ENCODE measurements at places on chromosomes 3 and 15.

GRCh38 chr15:22831473-22831872 is 7.0 kb upstream of the NIPA2 start:
- DNase-seq, result no peak

GRCh38 chr15:75551091-75551490 is 28.0 kb downstream of the PTPN9 start:
- no peak for DNase-seq

- DNase-seq, result no peak
These were observed 701 bp downstream of the OSBPL11 start for GRCh38 chr3:125594581-125595011.

- DNase-seq, result no peak
These were observed 11.8 kb upstream of the MYO1E start for GRCh38 chr15:59384507-59384906.

GRCh38 chr15:74234598-74234875 is 1.6 kb upstream of the CCDC33 start:
- DNase-seq, result no peak

DNA sequence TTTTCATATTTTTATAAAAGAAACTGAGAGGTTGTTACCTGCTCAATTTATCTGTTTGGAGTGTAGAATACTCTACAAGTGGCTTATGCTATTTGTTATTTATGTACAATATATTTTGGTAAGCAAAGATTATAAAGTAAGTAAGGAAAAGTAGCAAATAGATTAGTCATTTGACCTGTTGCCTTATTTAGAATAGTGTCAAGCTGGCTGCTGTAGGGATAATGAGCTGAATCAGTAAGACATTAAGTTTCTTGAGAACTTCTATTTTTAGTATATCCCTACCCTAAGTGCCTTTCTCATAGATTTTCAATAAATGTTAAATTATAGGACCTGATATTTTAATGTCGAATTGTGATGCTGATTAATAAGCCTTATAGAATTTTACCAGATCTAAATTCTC is 37.2 kb downstream of the ECT2 start:
- no peak for DNase-seq

DNA sequence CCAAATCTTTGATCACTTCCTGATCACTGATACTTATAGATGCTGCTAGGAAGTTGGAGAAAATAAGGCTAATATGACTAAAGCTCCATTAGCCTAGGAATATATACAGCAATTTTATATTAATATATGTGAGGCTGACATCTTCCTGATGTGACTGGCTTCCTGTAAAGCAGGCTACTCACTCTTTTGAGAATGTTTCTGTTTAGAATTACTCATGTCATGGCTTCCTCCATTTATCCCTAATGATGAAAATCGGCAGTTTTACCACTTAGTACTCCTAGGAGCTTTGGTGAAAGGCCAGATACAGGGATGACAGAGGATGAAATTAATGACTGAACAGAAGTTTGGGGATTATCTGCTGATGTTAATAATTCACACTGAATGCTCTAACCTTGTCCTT is 3.9 kb upstream of the MAP1A start:
- no peak for DNase-seq

GRCh38 chr3:171526869-171527268 is 66.7 kb upstream of the TNIK start:
- no peak for DNase-seq

- no peak for DNase-seq
These were observed 1072.7 kb downstream of the OTOL1 start for GRCh38 chr3:162569314-162569713.

GRCh38 chr15:33641069-33641468 is 327.2 kb upstream of the CHRM5 start:
- DNase-seq, result no peak

GRCh38 chr3:173650596-173650995 is 253.1 kb downstream of the NLGN1 start:
- no peak for DNase-seq

- no peak for DNase-seq
These were observed 101.6 kb downstream of the CFAP44 start for GRCh38 chr3:113339616-113340244.

GRCh38 chr3:17820704-17821103 is 78.3 kb upstream of the TBC1D5 start:
- DNase-seq, result no peak

- DNase-seq, result peak; percentile 16
These were observed 2.5 kb upstream of the PLCB2 start for GRCh38 chr15:40310001-40310959.

DNA sequence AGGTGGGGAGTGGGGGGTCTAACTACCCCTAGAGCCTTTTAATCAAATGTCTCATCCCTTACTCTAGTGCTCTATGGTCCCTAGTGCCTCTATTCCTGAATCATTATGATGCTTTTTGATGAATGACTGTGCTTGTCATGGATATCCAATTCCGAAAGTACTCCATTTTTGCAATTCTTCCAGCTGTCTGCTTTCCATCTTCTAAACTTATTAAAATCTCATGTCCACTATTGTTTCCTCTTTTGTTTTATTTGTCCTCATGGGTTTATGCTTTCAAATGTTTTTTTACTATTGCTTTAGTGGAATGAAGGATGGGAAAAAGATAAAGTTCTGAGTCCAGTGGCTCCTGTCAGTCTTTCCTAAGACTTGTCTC is 77.2 kb upstream of the KCNMB2 start:
- DNase-seq, result no peak

GRCh38 chr15:66254089-66254950 is 770 bp upstream of the MEGF11 start:
- no peak for DNase-seq

DNA sequence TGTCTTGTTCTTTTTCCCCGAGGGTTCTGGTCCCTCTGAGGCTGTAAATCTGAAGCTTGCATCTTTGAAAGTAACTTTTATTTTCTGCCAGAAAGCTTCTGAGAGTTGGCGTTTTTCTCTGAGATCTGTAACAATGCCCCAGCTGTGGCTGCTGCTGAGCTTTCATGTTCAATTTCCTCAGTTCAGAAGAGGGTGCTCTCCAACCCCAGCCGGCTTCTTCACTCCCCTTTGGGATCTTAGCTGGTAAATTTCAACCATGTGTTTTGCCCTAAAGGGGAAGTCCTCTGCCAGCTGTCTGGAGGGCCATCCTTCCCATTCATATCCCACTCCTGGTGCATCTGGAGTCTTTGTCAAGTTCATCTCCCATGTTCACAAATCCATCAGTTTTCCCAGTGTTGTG is 18.3 kb upstream of the CFAP100 start:
- no peak for DNase-seq

DNA sequence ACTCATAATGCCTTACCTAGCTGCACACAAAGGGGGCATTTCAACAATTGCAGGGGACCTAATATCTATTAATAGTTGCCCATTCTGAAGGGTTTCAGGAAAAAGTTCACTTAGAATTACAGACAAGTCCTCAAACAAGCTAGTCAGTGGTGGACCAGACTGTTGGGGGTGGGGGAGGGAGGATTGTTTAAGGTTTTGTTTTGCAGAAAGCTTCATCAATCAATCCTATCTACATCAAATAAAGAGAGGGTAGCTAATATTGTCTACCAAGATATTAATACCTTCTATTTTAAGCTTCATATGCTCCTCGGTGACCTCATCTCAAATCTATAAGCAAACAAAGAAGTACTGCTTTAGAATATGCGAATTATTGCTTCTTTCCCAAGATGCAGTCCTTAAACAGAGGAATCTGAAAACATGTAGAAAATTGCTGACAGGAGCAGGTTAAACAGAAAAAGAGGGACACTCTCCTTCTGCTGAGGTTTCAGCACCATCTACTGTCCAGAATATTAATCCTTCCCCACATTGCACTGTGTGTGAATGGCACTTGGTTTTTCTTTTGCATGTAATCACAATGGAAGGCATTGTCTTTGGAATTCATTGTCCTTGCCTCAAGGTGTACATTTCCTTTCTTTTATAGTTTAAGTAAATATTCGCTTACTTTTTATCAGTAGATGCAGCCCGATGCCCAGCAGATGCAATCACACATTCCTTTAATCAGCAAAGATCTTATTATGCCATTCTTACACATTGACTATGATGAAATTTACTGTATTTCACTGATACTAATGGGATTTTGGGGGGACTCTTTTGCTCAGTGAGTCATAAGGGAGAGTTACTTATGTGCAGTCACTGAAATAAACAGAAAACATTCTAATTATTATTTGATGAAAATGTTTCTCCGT is 94.7 kb downstream of the IL5RA start:
- DNase-seq, result peak; percentile 69

DNA sequence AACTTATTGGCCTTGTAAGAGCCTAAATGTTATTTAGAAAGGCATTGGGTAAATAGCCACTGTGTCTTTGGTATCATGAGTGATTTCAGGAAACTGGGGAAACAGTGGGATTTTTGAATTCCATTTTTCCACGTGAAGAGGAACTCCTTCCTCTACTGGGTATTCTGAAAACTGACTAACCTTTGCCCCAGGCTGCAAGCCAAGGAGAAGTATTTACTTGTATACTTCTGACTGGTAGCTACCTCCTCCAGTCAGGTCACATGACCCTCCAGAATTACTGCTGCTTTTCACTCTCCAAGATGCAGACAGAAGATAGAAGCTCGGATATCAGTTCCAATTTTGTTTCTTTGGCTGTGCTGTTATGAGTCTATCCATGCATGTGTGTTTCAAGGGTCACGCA is 50.9 kb upstream of the MAP3K13 start:
- DNase-seq, result no peak

DNA sequence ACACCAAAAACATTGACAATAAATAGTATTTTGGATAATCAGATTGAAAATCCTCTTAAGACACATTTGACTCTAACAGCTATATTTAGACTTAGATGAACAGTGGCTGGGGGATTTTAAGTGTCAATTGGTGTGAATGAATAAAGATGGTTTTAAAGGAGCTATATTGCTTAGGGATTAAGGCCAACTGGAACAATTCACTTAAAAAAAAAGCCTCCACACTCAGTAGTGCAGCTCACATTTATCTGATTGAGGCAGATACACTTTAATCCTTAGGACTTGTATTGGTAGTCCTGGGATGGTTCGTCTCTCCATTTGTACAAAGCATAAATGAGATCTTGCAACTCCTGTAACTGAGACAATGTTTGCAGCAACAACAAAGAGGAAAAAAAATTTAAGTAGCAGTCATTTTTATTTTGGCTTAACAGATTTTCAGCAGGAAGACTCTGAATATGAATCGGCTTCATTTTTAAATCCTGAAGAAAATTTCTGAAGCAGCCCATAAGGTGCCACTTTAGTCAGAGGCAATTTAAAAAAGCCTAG is 112.0 kb downstream of the UACA start:
- no peak for DNase-seq

GRCh38 chr15:36591536-36592411 is 12.3 kb downstream of the CDIN1 start:
- no peak for DNase-seq
